T-helper 17 cell (primary cell): ENCODE measurements at places on chromosomes 12 and 14. TPM values are rescaled to one million over a fixed set of nuclear protein-coding genes. Genes with fewer than 3 reads are reported as not detected.

DNA sequence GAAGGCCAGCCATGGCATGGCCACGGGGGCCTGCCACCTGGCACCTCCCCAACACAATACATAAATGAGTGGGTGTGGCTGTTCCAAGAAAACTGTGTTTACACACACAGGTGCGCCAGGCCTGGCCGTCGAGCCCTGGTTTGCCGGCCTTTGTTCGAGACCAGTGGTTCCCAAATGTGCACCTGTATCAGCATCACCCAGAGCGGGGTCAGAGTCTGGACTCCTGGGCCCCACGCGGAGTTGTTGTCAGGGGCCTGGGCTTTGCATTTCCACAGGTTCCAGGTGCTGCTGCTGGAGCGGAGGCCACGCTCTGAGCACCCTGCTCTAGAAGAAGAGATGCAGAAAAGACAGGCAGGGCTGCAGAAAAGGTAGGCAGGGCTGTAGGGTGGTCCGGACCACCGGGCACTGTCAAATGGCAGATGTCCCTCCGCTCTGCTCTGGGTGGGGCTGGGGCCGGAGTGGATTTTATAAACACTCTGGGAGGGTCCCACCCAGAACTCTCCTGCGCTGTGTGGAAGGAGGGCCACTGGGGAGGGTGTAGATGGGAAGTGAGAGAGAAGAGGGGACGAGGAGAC lies 4.2 kb upstream of the ASPG start:
- no peak for DNase-seq

- no peak for DNase-seq
These were observed 83.9 kb upstream of the NTF3 start for GRCh38 chr12:5348057-5348456.

DNA sequence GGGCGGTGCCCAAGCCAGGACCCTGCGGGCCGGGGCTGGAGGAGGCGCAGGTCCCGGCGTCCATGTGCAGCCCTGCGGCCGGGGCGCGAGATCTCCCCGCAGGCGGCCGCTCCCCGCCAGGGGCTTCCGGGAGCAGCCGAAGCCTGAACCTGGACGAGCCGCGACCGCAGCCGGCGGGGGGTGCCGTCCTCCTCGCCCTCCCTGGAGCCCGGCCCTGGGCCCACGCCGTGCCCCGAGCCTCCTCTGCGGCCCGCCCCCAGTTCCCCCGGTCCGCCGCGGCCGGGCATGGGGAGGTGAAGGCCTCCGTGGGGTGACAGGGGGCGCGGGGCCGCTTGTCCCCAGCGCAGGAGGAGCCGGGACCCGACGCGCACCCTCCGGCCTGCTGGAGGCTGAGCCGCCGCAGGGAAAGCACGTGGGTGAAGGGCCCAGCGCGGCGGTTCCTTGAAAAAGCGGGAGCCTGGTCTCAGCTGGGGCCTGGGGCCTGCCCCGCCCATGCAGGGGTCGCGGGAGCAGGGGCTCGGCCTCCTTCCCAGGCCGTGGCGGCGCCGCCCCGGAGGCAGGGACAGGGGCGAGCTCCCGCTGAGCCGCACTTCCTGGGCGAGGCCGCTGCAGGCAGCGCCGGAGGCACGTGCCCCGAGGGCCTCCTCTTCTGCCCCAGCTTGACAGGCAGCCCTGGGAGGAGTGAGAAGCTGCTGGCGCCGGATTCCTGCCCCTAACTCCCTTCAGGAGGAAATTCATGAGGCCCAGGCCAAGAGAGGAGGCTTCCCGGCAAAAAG lies 55.6 kb upstream of the PPP2R5C start:
- DNase-seq = peak; percentile 61

- DNase-seq = no peak
These were observed 42.1 kb downstream of the IGF1 start for GRCh38 chr12:102438047-102438826.

DNA sequence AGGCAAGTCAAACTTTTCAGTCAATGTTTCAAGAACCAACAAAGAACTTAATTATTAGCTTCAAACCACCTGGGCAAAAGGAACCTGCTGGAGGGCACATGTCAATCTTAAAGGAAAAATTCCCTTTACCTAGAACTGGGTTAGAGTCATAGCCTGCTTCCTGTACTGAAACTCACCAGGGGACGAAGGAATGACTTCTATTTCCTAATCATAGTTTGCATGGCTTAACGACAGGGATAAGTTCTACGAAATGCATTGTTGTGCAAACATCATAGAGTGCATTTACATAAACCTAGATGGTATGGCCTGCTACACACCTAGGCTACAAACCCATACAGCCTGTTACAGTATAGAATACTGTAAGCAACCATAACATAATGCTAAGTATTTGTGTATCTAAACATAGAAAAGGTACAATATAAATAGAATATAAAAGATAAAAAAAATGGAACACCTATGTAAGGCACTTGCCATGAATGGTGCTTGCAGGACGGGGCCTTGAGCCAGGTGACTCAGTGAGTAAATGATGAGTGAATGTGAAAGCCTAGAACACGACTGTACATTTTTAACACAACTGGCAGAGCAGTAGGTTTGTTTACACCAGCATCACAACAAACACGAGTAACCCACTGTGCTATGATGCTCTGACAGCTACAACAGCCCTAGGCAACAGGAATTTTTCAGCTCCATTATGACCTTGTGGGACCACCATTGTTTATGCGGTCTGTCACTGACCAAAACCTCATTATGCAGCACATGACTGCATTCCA lies 234.9 kb upstream of the CAND1 start:
- no peak for DNase-seq

GRCh38 chr12:120639771-120640721 lies at the start of gene CABP1:
Gene CABP1 (plus strand): TSS chr12:120640626. CDS start chr12:120640686, 60 bp downstream.
- DNase-seq = peak; percentile 58

- no peak for DNase-seq
These were observed 166.7 kb upstream of the PARP11 start for GRCh38 chr12:4039931-4040330.

Gene KRT4
- not detected for total RNA-seq

Gene SPIC
- not detected for total RNA-seq

DNA sequence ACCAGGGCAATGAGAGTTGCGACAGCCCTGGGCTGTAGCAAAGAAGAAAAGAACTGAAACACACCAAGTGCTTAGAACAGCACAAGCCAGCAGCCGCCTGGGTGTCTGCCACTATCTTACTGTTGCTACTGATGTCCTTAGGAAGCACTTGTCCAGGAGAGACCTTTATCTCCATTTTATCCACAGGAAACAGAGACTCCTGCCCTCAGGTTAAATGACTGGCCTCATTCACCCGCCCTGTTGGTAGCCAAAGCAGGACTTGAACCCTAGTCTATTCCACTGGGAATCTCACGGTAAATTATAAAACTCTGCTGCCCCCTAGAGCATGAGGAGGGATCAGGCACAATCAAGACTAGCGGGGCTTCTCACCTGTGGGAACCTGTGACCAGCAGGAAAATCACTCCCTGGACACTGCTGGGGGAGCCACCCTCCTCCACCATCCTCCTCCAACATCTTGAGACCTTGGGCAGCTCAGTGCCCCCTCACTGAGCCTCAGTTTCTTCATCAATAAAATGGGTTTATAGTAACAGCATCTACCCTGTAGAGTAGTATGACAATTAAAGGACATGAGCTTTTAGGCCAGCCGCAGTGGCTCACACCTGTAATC lies 20.5 kb upstream of the TESC start:
- no peak for DNase-seq

DNA sequence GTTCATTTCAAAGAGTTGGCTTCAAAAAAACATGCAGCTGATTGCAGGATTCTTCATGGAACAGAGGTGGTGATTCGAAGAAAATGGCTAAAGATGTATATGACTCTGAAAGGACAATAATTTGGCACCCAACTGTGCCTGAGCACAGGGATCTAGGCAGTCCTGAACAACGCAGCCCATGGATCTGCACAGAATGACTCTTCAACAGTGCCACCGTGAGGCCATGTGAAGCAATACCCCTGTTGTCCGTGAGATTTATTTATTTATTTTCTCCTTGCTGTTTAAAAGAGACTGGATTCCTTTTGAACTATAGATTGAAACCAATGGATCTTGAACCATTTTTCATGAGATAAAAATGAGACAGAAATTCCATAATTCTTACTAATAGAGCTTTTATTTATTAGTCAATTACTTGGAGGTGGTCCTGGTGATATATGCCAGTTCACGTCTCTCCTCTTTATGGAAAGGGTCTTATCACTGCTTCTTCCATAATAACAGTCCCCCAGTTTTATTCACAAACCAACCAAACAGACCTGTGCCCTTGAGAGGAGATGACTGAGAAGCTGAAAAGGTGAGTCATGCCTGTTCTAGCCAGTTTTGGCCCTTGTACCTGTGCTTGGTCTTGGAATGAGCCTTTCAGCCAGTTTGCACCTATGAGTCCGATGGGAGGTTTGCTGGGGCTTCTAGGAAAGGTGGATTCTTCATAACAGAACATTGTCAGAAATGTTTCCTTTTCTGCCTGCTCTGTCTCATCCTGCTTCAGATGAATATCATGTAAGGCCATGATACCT lies 1598.3 kb downstream of the AACS start:
- DNase-seq = no peak

- DNase-seq = no peak
These were observed 581 bp downstream of the PAPOLA start for GRCh38 chr14:96502621-96503305.

Gene ERGIC2
- 41.4 TPM for total RNA-seq

DNA sequence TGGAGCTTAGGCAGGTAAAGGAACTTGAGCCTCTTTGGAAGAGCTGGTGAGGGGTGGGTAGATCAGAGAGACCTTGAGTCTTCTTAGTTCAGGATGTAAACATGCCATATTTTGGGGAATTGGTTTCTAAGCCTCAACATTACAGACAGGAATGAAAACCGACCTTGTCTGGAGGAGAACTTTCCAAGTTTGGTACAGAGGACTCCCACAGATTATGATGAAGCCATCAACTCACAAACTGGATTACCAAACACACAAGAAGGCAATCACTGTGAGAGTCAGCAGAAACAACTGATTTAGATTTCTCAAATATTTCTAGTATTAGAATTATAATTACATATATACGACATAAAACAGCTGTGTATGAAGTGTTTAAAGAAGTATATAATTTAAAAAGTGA lies 22.3 kb upstream of the AMN1 start:
- no peak for DNase-seq

DNA sequence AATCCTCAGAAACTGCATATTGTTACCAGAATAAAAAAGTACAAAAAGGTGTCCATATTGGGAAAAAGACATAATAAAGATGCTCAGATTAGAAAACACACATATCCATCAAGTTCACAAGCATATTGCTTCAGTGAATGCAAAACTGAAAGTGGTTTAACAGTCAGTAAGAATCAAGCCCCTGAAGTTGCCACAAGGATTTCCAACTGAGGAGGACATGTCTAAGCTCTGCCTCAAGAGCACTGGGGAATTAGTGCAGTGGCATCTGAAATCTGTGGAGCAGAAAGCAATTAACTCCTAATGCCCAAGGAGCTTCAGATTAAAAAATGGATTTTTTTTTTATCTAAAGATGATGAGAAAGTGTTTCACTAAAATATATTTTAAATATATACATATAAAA lies 113.2 kb downstream of the DENND5B start:
- DNase-seq = no peak

DNA sequence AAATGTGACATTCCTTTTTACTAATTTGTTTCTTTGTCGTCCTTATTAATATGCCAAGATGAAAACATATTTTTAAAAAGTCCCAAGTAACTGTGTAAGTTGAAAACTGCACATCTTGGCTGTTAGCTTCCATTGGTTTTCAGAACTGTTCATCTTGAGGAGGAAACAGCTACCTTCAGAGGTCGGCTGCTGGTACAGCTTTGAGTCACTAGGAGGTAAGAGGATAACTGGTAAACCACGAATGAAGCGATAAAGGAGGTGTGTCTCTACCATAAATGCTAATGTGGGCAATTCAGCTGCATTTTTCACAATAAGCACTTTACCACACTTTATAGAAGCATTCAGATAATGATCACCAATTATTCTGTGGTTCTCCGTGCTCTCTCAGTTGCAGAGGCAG lies 137.5 kb upstream of the KRAS start:
- no peak for DNase-seq

Gene ACSS3
- not detected for total RNA-seq

Gene TSPAN8
- not detected for total RNA-seq

DNA sequence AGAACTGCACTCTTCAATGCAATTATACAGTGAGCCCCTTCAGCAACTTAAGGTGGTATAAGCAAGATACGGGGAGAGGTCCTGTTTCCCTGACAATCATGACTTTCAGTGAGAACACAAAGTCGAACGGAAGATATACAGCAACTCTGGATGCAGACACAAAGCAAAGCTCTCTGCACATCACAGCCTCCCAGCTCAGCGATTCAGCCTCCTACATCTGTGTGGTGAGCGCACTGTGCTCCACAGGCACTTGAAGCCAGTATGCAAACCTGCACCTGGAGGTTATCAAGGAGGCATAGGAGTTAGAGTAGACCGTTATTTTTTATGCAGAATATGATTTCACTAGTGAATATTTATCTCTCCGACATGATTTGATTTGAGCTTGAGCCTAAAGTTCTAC lies 152.2 kb upstream of the OR4E1 start:
- no peak for DNase-seq

GRCh38 chr14:33218026-33218425 lies 279.3 kb downstream of the NPAS3 start:
- no peak for DNase-seq

Gene ERBB3
- total RNA-seq = 0.60 TPM

DNA sequence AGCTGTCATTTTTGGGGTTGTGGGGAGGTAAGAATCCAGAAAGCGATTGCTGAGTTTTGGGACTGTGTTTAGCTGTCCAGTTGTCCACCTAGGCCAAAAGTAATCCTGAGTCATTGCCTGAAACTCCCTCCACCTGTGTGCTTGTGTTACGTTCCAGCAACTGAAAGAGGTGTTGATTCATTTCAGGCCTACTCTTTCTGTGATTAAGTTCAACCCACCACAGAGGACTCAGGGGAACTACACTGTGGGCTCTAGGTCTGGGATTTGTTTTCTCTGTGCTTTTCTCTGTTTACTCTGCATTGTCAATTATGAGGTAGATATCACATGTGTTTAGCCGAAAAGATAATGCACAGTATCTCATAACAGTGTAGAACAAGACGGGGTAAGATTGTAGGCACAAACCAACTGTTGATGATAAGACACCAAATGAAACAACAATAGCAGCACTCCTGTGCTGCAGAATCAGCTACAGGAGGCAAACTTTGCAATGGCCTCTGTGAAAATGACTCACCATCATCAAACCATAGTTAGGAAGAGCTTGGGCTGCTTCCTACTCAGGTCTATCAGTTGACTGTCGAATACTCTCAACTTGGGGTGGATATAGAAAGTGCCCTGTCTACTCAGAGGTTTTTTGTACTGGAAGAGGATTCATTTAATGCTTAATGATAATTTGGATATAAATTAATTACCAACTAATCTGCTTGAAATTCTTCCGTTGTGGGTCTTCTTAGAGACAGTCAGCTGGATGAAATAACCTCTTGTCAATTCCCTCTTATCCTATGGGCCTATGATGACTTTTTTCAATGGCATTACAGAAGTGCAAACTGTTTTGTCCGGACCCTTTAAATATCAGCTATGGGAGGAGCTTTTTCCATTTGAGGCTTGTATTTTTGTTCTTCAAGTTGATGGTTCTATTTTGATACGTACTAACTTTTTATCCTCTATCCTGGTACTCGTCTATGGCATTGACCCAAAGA lies 385.9 kb downstream of the BMP4 start:
- no peak for DNase-seq

- DNase-seq = no peak
These were observed 18.6 kb downstream of the LRTM2 start for GRCh38 chr12:1838994-1839365.

Gene CSRP2
- not detected for total RNA-seq

- DNase-seq = no peak
These were observed 10.3 kb upstream of the RNASE12 start for GRCh38 chr14:20601522-20601921.
